ENCODE measurements at places on chromosomes 1 and 21. TPM values are rescaled to one million over a fixed set of nuclear protein-coding genes. Genes with fewer than 3 reads are reported as not detected.

DNA sequence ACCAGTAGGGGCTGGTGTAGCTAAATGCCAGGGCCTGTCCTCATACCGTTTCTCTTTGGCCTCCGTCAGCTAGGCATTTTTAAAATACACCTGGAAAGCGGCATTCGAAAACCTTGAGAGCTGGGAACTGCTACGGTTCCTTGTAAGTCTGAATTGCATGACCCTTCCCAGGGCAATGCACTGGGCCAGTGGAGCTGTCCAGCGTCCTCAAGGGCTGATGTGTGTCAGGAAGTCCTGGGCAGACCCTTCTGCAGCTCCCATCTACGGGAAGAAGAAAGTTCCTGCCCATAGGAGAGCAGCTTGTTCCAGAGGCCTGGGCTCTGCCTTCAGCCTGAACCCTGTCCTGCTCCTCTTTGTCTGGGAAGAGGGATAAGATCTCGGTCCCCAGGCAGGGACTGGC, 34.1 kb downstream of the UBASH3A start:
- peak; percentile 53 for DNase-seq

- DNase-seq: peak; percentile 33
These were observed 250.6 kb downstream of the SPATA17 start for GRCh38 chr1:217881607-217882332.

GRCh38 chr21:32319012-32319411, 20.4 kb downstream of the MRAP start:
- no peak for DNase-seq

DNA sequence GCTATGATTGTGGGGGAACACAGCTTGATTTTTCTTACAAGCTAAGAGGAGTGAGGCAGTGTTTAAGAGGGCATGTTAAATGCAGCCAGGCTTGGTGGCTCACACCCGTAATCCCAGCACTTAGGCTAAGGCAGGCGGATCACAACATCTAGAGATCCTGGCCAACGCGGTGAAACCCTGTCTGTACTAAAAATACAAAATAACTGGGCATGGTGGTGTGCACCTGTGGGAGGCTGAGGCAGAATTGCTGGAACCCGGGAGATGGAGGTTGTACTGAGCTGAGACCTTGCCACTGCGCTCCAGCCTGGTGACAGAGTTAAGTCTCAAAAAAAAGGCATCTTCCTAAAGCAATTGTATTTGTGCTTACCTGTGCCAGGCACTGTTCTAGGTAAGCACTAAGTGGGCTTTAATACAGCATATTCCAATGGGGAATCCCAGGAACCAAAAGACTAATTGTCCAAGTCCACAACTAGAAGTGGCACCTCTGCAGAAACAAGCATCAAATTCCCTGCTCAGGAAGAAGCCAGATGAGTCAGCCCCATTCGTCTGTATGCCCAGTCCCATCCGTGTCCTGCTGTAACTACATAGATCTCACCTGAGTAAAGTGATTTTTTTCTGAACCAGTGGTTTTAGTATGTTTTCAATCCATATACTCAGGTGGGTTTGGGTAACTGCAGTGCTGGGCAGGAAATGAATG, 4.6 kb downstream of the RCC1 start:
- no peak for DNase-seq

DNA sequence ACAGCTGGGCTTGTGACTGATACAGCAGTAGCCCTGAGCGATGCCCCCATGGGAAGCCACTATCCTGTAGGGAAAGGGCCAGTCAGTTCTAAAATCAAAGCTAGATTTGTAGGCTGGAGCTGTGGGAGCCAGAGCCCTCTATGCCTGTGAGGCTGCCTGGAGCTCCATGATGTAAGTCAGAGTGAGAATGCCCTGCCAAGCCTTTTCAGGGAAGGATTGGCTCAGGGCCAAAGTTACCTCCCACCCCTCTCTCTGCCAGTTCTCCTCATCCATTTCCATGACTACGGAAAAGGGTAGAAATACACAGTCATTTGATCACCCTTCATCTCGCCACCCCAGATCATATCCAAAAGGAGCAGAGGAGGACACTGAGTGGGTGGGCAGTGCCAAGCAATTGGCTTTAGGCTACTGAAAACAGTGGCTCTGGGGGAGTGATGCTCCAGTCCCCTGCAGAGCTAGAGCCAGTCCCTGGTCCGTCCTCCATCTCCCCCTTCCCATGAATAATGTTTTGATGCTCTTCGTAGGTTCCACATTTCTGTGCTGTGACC, 59.5 kb upstream of the KCNA3 start:
- DNase-seq: no peak

- DNase-seq: no peak
These were observed 452.9 kb downstream of the MATN1 start for GRCh38 chr1:30270461-30270860.

DNA sequence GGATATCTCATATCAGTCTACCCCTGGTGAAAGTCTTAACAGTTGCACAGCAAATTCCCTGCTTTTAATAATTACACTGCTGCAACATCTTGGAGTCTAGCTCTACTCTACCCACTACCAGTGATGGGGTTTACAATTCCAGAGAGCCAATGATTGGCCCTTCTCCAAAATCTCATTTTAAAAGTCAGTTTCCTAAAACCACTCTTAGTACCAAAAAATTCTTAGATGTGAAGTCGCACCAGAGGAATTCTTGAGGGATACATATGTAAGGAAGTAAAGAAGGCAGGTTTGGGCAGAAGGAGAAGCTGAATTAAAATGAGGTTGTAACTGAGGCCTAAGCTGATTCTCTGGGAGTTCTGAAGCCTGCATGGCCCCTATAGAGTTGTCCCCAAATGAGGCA, 129.7 kb downstream of the BRINP2 start:
- no peak for DNase-seq

DNA sequence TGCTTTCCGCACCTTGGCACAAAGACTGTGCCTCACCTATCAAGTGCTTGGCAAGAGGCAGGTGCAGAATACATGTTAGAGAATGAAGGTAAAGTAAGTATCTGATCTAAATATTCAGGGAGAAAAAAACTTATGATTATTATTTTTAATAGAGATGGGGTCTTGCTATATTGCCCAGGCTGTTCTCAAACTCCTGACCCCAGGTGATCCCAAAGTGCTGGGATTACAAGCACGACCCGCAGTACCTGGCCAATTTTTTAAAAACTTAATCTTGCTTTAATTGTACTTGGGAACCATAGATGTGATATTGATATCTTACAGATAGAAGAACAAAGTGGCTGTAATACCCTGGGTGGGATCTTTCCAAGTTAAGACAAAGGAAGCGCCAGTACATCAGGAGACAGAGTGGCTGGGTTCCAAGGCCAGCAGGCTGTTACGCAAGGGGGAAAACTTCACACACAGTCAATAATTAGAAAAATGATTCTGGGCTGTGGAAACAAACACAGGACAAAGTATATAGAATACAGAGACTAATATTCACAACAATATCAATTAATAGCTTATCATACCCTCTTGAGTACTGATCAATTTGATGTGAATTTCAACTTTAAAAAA, 58.6 kb upstream of the ATP1A1 start:
- DNase-seq: no peak

- DNase-seq: no peak
These were observed 123.6 kb upstream of the JUN start for GRCh38 chr1:58907398-58907797.

GRCh38 chr1:184823080-184823479, 68.4 kb upstream of the EDEM3 start:
- peak; percentile 70 for DNase-seq

- DNase-seq: no peak
These were observed 42.6 kb upstream of the CTPS1 start for GRCh38 chr1:40936931-40937339.

DNA sequence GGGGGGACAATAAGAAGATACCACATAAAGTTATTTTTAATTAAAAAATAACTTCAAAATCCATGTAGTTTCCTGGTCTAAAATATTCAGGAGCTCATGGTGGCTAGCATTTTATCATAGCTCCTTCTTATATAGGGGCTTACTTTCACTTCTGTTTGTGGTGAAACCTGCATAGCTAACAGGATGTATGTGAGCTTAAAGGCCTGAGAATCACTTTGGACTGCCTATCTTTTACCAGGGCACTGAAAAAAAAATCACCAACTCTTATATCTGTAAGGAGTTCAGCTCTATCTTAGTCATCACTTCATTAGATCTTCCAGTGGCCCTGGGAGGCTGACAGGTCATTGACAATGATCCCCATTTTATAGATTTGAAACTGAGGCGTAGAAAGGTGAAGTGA, 21.3 kb downstream of the UROD start:
- no peak for DNase-seq

DNA sequence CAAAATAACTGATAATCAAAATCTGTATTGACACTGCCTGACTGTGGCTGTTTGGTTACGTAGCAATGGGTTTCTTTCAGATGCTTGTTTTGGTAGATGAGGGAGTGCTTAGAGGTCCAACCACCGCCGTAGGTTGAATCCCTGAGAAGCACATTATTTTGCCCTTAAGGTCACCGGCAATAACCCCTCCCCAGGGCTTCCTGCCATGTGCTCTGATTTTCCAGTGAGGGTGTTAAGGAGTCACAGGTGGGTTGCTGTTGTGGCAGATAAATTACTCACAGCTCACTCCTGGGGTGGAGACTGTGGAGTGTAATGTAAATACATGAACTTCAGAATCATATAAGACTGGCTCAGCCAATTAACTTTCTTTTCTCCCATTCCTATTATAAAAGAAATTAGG, 81.5 kb upstream of the ZP4 start:
- no peak for DNase-seq

DNA sequence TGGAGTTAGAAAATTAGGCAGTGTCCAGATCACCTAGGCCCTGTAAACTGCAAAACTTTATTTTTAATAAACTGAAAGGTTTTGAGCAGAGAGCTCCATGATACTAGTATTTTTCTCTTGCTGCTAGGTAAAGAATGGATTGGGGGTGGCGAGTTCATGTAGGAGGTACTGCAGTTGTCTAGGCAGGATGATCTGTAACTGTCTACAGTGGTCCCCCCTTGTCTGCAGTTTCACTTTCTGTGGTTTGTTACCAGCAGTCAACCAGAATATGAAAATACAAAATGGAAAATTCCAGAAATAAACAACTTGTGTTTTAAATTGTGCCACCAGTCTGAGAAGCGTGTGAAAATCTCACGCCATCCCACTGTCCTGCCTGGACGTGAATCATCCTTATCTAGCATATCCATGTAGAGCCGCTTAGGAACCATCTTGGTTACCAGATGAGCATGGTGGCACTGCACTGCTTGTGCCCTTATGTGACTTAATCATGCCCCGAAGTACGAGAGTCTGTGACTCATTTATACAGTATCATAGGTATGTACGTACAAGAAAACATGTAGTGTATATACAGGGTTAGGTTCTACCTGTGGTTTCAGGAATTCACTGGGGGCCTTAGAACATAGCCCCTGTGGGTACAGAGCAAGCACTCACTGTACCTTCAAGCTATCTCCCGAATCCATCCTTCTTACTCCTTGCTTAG, 94.2 kb downstream of the AHCTF1 start:
- no peak for DNase-seq

- DNase-seq: no peak
These were observed 79.5 kb downstream of the TNFSF18 start for GRCh38 chr1:172971241-172971640.

DNA sequence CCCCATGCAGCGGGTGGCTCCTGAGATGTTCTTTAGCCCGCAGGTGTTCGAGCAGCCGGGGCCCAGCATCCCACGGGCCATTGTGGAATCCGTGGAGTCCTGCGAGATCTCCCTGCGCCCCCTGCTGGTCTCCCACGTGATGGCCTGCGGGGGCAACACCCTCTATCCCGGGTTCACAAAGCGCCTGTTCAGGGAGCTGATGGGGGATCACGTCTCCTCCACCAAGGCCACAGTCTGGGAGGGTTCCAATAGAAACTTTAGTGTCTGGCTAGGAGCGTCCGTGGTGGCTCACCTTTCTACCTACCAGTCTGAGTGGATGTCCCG, 71.0 kb downstream of the ACTL8 start:
- DNase-seq: peak; percentile 28

DNA sequence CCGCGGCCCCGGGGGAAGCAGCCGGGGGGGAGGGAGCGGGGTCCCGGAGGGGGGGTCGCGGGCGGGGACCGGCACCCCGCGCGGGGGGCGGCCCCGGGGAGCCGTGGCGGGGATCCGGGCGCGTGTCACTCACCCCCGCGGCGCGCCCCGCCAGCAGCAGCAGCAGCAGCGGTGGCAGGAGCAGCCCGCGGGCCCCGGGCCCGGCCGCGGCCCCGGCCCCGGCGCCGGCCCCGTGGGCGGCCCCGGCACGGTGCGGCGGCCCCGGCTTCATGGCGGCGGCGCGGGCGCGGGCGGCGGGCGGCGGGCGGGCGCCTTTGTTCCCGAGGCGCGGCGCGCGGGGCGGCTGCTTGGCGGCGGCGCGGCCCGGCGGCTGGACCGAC, 252 bp downstream of the SDC3 start:
- no peak for DNase-seq

DNA sequence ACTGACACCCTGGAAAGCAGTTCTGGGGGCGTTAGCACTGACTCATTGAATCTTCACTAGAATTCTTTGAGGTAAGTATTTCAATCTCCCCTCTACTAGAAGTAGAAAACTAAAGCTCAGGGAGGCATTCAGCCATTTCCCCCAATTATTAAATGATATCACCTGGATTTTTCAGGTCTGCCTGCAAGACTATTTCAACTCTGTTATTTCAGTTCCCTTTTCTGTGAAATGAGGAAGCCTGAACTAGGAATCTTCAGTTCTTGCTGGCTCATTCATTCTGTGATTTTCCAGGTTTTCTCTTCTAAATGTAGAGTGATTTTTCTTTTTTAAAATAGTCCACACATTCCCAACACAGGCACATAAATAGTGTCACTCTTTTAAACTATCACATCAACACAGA, 337.0 kb upstream of the NR5A2 start:
- DNase-seq: no peak

GRCh38 chr1:148352470-148353053, 130.5 kb downstream of the PPIAL4G start:
- DNase-seq: no peak

DNA sequence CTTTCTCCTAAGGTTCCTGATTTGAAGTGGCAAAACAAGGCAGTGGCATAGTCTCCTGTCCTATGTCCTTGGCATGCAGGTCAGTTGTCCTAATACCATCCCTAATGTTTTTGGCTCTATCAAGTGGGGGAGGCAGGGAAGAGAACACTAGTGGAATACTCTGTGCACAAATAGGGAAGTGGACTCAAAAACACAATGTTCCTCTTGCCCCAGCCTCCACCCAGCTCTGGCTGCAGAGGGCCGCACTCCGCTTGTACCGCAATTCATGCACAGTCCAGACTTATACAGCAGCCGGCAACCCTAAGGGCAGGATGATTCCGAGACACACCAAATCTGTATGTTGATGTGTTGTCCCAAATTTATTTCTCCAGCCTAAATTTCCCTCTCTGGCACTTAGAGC, 14.5 kb downstream of the PLEKHO1 start:
- DNase-seq: peak; percentile 24

GRCh38 chr1:162823231-162823630, 32.7 kb downstream of the HSD17B7 start:
- no peak for DNase-seq

Gene GUCA2B
- not detected for total RNA-seq

Gene IGSF21
- total RNA-seq: 0.04 TPM

Gene OR14K1
- total RNA-seq: not detected

Gene TNFSF4
- 1.4 TPM for total RNA-seq

Gene CENPS
- total RNA-seq: 5.4 TPM

Gene CRYAA
- not detected for total RNA-seq

Gene AK5
- total RNA-seq: 6.0 TPM
